ENCODE measurements at places on chromosomes 12 and 14.

- DNase-seq, result no peak
Measured at GRCh38 chr12:58575256-58575655, 345.0 kb downstream of the LRIG3 start.

- DNase-seq, result no peak
Measured at GRCh38 chr14:34642595-34642994, 12.6 kb upstream of the SNX6 start.

DNA sequence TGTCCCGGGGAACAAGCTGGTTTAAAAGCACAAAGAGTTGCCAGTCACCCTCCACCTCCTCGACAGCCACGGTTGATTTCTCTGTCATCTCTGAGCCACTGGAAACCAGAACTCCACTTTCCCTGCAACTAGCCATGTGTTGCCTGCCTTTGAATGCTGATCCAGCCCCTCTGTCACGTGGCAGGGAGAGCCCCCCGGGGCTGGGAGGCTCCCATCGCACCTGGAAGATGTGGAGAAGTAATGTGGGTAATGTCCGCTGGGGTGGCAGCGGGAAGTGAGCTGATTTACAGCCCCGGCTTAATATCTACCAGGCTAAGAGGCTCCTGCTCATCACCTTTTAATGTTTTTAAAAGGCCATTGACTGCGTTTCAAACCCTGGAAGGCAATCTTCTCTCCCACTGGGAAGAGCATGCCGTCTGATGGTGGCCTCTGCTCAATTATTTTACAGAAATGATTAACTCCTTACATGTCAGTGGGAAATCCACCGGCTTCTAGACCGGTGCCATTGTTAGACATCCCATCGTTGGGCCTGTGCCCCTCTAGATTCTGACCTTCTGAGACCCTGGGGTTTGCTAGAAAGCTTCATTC, 7.4 kb downstream of the PRIMA1 start:
- DNase-seq, result no peak

DNA sequence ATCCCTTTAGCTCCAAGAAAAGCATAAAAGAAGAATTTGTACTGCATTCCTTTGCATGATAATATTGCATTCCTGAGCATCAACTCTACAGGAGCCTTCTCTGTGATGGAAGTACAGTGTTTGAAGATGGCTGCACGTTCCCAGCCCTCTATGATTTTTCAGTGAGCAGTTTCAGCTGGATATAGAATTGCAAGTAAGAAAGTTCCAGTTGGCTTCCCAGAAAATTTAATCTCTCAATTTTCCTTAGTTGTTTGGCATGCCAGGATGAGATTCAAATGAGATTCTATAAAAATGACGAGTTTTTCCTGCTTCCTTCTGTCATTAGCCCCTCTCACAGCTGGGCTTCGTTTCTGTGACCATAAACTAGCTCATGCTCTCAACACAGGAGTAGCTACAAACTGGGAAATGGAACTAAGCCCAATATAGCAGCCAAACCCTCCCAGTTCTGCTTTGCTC, 109.9 kb downstream of the TTC8 start:
- no peak for DNase-seq

- DNase-seq, result no peak
Measured at GRCh38 chr14:96081767-96082400, 42.7 kb downstream of the C14orf132 start.
